ENCODE measurements at places on chromosomes 1 and 21.

DNA sequence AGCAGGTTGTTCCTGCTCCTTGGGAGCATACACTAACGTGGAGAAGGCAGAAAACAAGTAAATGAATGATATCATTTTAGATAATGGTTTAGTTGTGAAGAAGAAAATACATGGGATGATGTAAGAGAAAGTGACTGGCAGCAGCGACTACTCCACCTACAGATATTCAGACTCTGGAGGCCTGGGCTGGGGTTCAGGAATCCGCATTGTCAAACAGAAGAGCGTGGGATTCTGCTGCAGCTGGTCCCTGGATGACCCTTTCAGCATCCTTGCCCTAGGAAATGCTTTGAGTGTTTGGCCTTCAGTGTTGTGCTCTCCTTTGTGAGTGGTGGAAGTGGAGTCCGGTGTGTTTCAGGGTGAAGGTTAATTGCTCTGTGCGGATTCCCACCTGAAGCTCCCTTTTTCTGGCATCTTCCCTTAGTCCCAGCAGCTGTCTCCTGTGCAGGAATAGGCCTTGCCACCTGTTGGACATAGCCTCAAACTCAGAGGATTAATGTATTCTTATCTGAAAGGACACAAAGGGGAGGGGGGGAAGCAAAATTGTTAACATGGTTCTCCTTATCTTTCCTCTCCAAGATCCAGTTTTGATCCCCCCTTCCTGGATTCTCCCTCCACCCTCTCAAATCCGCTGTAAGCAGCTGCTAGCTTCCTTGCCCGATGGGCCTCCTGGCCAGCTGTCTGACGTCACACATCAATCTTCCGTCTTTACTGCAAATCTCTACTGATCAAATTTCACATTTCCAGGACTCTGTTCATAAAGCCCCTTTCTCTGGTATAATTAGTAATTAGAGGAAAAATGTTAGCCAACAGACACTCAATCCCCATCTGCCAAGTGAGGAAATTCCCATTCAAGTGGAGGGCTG lies 68.3 kb upstream of the SPAG17 start:
- DNase-seq = no peak

- no peak for DNase-seq
Measured at GRCh38 chr21:38120984-38121855, 135.6 kb upstream of the KCNJ15 start.

DNA sequence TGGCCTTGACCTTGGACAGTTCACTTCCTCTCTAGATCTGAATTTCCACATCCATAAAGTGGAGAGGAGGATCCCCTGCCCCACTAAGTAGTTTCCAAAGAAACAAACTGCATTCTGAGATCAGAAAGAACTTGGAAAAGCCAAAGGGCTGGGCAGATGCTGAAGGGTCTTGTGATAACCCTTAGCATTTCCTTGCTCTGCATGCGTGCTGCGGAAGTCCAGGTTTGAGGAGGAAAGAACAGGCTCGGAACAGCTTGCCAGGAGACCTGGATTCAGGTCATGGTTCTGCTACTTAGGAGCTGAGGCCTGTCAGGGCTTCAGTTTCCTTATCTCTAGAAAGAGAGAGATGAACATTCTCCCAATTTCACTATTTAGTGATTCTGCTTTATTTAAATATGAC lies 27.2 kb downstream of the IGFN1 start:
- DNase-seq = no peak

GRCh38 chr1:189706594-189706993 lies 771.1 kb downstream of the BRINP3 start:
- no peak for DNase-seq

- DNase-seq = peak; percentile 5
Measured at GRCh38 chr21:18138507-18138906, 106.1 kb upstream of the CHODL start.
